ENCODE measurements at places on chromosomes 4 and X.

GRCh38 chr4:128517739-128518510 lies 230.3 kb upstream of the PGRMC2 start:
- no peak for DNase-seq

DNA sequence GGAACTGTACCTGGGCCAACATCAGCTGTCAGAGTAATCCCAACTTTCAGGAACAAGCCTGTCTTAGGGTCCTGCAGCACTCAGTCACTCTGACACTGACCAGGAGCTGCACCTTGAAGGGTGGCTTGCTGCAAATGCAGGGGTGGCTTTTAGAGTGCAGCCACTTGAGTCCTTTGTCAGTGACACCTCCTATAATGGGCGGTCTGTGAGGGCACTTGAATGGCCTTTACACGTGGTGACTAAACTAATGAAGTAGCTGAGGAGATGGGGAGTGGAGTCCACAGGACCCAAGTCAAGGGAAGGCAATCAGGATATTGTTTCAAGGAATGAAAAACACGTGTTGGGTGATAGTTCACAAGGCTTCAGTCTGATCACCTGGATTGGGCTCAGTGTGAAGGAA lies 11.1 kb upstream of the LNX1 start:
- no peak for DNase-seq

DNA sequence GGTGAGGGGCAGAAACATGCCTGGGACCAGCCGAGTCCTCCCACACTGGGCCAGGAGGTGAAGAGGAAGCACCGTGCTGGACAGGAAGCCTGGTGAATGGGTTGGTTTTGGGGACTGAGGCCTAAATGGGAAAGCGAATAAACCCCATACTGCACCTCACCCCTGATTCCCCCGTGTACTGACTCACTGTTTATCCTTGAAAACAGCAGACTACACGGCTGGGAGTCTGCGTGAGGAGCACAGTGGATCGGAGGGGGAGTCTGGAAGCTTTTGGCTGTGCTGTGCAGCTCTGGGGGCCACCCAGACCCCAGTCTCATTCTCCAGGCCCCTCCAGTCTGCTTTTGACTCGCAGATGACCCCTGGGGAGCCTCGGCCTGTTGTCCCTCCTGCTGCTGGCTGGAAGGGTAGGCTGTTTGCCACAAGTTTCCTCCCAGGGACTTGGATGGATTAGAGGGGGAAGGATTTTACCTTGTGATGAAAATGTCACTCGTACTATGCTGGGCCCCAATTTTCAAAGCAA lies 90.0 kb downstream of the PSAPL1 start:
- DNase-seq: no peak

DNA sequence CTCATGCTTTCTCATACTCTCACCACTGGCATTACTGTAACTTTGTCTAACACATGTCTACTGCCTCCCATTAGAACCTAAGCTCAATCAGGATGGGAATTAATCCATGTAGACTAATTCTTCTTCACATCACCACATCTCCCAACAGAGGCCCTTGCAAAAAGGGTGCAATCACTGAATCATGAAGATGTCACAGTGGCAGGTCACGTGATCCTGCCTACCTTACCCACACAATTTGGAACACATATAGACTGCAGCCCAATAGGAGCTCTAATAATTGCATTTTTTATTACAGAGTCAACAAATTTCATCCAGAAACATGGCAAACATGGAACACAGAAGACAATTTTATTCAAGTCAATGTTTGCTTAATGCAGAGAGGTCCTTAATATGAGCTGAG lies 146.6 kb downstream of the NR3C2 start:
- no peak for DNase-seq

DNA sequence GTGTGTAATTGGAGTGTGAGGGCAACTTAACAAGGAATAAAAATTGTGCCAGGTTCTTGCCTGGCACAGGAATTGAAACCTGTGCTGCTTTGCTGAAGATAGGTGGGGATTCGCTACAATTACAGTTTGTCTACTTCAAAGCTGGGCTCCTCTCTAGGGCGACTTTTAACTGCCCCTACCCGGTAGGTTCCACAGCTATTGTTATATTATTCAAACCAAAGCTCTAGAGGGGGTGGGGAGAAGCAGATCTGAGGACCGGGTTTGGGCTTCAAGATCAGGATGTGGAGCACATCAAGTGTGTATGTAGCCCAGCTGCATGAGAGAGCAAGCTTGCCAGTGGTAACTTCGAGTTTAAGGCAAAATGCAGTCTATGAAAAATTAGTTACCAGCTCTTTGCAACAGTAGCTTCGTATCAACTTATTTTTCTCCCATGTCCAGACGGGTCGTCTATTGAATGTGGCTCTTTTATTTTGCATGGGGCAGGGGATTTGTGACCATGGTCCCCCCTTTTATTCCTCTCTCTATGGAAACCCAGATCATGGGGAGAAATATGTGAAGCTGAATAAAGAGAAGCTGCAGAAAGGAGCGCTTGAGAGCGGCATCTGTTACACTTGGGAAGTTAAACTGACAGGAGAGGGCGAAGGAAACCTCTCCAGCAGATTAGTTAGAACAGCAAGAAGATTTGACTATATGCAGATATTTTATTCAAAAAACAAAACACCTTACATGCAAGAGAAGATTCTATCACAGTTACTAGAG lies 3.2 kb upstream of the POU3F4 start:
- DNase-seq: no peak
